Glutamatergic neuron (in vitro differentiated cells): ENCODE measurements at places on chromosomes 11 and 22. TPM values are rescaled to one million over a fixed set of nuclear protein-coding genes. Genes with fewer than 3 reads are reported as not detected.

The OR6T1 gene
- not detected for total RNA-seq

The OR8D4 gene
- total RNA-seq, result not detected

The LDHAL6A gene
- not detected for total RNA-seq

The CASP5 gene
- total RNA-seq, result not detected

The CSRP3 gene
- not detected for total RNA-seq

The OR51I1 gene
- not detected for total RNA-seq

The USP2 gene
- total RNA-seq, result 2.6 TPM

The MPST gene
- 58.8 TPM for total RNA-seq

The C1QTNF5 gene
- total RNA-seq, result 0.32 TPM

The ENTHD1 gene
- not detected for total RNA-seq

The VSIG10L2 gene
- total RNA-seq, result not detected

The OR5A2 gene
- total RNA-seq, result not detected

DNA sequence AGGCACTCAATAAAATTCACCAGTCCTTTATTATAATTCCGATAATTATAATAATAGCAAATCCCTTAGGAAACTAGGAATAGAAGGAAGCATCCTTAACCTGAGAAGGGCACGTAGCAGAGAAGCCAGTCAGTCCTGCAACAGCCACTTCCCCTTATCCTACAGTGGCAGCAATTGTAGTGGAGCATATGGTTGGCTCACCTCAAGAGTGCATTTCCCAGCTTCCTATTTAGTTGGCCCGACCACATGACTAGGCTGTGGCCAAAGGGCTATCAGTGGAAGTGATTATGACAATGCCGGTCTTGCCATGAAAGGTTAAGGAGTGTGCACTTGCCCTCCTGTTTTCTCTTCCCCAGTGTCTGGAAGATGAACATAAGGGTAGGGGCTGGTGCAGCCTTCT is 27.0 kb downstream of the TESMIN start:
- DNase-seq, result no peak

DNA sequence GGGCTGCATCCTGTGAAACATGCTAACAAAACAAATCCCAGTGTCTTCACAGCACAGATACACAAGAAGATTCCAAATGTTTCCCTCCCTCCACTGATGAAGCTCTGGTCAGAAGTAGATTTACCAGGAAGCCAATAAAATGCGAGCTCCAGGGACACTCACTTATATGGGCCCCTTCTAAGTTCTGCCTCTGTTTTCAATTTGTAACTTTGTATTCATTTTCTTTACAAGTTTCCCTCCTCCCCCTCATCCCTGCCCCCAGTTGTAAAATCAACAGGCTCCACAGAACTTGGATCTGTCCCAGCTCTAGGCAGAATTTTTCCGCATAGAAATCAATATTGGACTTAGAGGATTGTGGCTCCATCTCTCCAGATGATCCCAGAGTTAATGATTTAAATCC is 48.1 kb upstream of the ME3 start:
- DNase-seq, result no peak

DNA sequence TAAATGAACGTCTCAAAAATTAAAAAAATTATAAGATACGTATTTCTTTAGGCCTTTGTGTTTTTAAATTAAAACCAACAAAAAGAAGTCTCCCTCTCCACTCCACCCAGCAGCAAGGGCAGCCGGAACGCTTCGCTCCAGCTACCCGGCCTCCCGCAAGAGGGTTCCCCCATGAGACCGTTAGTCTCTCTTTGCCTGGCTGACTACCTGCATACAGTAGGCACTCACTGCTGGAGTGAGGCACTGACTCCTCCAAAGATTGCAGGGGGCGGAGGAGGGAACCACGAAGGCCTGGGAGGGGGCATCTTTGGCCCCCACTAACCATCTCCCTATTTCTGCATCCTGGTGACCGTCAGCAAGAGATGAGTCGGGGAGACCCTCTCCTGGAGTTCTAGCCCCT is 10.1 kb downstream of the CBX6 start:
- DNase-seq, result no peak

- no peak for DNase-seq
These were observed 51.0 kb upstream of the CSNK2A3 start for GRCh38 chr11:11403763-11404725.

DNA sequence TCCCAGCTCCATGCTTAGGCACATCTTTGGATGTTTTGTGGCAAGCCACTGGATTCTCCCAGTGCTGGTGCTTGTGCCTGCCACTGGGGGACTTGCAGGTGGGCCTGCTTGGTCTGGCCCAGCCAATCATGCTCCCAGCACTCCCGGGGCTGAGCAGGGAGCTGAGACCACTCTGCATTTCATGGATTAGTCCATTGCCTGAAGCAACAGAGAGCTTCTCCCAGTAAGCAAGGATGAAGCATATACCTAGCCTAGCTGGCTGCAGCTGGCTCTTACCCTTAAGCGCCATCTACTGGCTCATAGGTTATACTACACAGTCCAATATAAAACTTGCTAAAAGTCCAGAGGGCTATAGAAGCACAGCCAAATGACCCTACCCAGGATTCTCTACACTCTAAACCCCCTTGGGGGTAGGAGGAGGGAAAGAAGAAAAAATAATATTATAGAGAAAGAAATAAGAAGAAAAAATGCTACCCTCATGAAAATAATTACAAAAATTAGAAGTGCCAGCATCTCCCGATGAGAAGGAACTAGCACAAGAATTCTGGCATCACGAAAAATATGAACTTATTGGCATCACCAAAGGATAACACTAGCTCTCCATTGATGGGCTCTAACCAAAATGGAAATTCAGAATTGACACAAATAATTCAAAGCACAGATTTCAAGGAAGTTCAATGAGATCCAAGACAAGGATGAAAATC is 275.3 kb downstream of the C11orf87 start:
- DNase-seq, result no peak

- no peak for DNase-seq
These were observed 72.9 kb downstream of the PIWIL4 start for GRCh38 chr11:94639901-94640721.

- DNase-seq, result no peak
These were observed 600.4 kb upstream of the CADM1 start for GRCh38 chr11:116104498-116105174.

GRCh38 chr11:38648604-38649003 is 2050.6 kb upstream of the RAG2 start:
- DNase-seq, result no peak

DNA sequence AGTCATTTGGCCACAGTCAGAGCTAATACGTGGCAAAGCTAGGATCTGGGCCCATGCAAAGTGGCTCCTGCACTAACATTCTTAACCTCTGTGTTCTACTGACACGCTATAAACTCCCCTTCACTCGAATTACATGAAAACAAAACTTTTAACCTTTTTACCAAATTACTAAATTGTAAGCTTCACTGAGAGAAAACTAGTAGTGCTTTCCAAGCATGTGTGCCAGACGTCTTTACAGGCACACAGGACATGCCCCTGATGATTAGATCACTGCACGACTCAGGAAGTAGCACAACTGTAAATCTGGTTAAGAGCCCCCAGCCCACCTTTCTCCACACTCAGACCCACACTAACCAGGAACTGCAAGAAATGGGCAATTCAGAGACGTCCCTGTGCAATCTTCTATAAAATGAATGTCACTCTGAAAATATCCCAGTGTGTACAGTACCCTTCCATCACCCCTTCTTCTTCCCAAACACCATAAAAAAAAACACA is 16.1 kb downstream of the PHF21A start:
- no peak for DNase-seq

DNA sequence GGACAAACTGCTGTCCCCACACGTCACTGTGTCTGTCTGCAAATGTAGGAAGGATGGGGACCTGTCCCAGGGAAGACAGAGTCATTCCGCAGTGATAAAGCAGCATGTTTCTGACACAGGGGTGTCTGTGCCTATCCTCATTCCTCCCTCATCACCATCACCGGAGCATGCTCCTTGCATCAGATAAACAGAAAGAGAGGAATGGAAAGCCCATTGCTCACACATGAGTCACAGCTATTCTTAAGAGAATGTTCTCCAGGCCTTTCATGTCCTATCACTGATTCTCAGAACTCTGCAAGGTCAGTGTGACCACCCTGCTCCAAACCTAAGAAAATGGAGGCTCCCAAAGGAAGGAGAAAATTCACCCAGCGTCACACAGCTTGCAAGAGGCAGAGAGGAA is 38.9 kb downstream of the ZNF195 start:
- no peak for DNase-seq

- DNase-seq, result no peak
These were observed 7.8 kb upstream of the NAA40 start for GRCh38 chr11:63931045-63931444.

DNA sequence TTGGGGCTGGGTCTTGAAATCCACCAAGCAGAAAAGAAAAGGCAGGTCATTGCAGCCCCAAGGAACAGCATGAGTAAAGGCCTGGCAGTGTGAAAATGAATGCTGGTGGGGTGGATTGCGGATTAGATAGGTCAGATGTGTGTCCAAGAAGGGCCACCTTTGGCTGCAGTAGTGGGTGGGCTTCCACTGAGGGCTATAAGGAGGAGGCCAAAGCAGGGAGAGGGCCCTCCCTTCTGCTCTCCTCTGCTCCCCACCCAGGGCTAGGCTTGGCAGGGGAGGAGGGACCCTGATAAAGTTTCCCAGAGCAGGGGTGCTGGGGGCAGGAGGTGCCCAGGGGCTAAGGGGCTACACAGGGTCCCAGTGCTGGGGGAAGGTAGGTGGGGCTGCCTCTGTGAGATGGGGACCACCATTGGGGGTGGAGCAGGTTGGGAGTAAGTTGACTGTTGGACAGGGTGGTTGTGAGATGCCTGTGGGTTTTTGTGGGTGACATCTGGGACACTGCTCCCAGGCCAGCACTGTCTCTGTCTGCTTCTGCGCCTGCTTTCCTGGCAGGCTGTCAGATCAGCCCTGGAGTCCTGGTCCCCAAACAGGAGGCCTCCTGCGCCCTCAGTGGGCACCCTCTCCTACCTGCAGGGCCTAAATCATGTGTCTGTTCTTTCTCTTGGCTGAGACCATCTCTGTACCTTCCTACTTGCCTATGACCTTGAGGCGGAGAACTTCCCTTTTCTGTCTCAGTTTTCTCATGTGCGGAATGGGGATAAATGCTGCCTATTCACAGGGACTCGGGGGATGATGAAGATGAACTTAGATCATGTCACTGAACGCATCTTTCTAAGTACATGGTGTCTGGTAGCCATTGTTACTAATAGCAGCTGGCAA is 1.9 kb downstream of the CAPN5 start:
- DNase-seq, result no peak

- no peak for DNase-seq
These were observed 2.6 kb downstream of the MARK2 start for GRCh38 chr11:63841554-63841953.
